Dorsolateral prefrontal cortex (tissue), 122 donors: ENCODE measurements at places on chromosomes 12 and 14.

DNA sequence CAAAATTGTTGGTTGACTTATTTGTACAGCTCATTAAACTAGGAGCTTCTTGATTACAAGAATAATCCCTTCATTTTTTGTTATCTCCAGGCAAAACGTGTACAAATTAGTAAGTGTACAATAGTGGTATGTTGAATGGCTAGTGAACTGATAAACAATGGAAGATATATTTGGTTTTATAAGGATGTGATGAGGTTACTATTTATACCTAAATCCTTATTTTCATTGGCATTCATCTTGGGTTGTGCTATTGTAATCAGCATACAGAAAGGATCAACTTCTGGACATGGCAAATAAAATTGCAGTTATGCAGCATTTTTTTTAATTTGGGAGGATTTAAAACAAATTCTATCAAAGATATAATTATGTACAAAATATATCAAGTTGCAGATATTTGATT, 199.4 kb upstream of the GZMB start:
- no peak for DNase-seq

DNA sequence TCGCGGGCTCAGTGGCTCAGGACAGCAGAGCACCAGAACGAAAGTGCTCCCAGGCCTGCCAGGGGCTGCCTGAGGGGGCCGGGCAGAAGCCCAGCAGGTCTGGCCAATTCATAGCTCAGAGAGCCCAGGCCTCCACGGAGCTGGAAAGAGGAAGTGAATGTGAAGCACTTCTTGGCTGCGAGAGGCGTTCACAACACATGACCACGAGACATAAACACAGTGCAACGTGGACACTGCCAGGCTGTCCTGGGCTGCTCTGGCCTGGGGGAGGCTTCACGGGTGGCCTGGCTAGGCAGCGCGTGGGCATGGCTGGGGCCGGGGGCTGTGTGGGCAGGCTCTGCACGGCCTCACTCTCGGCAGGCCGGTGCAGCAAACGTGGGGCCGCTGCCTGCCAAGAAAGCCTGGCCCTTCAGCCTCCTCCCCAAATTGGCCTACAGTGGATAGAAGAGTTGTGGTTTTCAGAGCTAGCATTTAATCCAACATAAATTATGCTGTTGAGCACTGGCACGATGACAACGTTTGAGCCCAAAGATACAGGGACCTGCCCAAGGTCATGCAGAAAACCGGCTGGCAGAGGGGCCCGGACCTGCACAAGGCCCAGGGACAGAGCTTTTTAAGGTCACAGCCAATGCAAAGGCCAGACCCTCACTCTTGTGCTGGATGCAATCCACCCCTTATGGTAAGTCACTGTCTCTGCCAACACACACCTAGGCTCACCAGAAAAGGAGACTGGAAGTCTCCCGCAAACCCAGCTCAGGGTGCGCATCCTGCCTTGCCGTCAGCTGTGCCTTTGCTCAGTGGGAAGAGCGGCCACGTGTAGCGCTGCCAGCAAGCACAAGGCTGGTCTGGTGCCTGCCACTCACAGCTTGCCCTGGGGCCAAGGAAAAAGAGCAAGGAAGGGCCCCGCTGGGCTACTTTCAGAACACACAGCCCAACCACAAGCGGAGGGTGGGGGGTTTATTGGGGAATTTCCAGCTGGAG, 8.6 kb downstream of the SLC25A29 start:
- peak; percentile 62 for DNase-seq

DNA sequence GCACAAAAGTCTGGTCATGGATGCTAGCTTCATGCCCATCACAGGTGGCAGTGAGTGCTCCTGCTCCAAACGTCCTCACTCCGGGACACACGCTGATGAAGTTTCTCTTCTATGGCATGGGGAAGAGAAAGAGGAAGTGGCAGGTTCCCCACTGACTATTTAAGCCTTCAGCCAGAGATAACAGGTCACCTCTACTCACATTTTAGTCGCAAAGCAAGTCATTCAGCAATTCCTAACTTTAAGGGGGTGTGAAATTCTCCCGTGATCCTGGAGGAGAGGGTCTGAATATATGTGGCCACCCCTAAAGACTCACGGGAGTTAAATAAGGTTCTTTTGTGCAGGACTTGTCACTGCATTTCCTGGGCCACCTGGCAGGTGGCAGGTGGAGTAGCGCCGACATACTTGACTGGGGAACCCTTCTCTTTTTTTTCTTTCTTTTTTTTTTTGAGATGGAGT, 18.8 kb upstream of the RCOR1 start:
- DNase-seq, result no peak

GRCh38 chr12:123972457-123973401, at the start of the genes CCDC92 and ZNF664:
TSS of gene CCDC92 (minus strand) at chr12:123972831. CDS start at chr12:123944305, 28,526 bp downstream.
TSS of gene ZNF664 (plus strand) at chr12:123973215. CDS start at chr12:124012145, 38,930 bp downstream.
- DNase-seq, result peak; percentile 79

DNA sequence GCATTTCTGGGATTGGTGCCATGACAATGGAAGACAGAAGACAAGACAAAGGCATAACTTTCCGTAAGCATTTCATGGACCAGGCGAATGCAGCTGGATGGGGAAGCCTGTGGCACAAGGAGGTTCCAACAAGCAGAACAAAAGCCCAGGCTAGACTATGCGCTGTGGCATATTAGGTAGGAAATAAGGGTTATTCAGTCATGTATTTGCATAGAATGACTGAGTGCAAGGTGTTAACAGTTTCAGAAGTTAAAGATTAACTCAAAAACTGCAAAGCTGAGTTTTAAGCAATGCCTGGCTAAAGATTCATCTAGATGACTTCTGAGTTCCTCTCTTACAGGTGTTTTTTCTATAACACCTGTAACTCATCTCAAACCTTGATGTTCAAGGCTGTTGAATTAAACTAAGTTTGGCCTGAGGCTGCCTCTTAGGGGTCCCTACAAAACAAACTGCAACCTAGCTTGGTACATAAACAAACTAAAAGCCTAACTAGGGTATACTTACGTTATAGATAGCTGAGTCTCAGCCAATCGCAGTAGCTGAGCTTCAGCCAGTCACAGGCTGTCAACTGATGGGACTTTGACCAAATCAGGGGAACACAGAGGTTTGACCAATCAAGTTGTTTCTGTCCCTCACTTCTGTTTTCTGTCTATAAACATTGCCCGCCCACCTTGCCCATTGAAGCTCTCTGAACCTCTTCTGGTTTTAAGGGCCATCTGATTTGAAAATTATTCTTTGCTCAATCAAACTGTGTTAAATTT, 52.2 kb upstream of the PLBD1 start:
- DNase-seq, result no peak

DNA sequence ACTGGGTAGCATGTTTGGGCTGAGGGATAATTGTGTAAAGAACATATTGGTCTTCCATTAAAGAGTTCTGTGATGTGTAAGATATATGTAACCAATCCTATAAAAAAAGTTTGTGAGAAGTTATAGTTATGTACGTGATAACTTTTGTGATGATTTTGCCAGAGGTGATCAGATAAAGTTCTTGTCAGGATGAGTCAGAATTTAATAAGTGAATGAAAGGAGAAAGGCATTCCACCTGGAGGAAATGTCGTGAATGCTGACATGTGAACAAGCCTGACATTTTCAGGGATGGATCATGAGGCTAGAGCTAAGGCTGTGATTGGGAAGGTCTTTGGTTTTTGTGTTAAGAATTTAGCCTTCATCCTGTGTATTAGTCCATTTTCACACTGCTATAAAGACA, 241.5 kb downstream of the SNAPC1 start:
- no peak for DNase-seq

GRCh38 chr12:79765157-79765556, 74.4 kb upstream of the PAWR start:
- no peak for DNase-seq

DNA sequence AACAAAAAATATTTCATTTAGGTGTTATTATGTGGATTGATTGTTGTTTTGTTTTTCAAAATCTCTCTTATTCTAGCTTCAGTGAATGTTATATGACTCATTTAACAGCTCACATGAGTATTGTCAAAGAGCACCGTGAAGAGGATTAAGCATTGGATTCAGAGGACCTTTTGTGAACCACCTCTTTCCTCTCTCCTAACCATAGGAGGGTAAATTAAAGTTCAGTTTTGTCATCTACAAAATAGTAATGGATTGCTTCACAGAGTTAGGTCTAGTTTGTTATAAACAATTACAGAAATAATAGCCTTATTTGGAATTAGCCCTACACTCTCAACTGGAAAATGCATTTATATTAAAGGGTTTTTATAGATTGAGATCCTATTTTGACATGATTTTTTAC, 962 bp upstream of the KERA start:
- DNase-seq, result no peak

DNA sequence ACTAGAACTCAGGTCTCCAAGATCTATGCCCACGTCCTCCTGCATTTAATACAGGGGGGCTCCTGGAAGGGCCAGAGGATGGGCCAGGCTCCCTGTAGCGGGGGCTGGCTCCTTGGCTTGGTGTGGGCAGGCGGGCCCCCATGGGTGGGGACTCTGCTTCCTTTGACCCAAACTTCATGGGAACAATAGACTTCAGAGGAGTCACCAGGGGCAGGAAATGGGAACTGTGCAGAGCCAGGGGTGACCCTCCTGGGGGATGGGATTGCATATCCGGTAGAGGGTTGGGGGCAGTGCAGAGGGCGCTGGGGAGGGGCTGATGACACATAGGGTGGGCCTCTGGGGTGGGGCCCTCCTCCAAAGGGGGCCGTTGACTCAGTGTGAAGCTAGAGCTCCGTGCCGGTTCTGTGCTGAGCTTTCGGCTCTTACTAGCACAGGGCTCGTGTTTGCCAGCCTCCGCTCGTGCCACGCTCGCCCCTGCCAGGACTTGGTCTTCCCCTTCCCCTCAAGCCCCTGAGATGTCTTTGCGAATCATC, 4.6 kb downstream of the TEAD4 start:
- no peak for DNase-seq

DNA sequence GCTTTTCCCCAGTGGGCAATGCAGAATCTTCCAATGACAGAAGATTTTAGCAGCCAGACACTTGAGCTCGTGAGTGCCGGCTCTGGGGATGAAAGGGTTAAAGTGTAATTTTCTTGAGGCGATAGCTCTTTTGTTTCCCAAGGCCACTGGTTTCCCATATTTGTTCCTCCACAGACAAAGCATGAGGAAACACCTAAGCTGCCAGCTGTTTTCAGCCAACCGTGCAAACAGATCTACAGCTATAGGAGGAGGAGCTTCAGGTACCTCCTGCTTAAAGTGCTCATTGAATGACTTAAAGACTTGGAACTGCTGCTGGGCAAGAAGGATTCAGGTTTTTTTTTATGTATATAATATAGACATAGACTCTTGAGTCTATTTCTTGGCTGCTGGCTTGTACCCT, 1311.5 kb downstream of the TMEM121 start:
- no peak for DNase-seq

DNA sequence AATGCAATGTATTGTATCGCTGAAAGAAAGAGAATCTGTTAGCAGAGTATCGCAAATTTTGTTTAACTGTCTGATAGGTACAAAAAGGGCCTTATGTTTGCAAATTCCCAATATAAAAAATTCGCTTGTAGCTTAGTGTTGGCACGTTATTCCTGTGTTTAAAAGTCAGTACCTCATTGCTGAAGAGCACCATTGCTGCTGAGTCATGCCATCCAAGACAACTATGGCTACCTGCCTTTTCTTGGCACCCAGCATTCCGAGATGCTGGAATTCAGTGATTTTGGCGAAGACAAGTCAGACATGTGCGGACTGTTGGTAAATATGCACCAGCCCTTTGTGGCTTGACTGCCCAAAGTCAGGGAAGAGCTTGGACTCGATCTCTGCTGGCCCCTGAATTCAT, 149.5 kb upstream of the EEA1 start:
- DNase-seq, result no peak

- DNase-seq, result no peak
Observed at GRCh38 chr14:74290415-74290814, 12.3 kb downstream of the ABCD4 start.

DNA sequence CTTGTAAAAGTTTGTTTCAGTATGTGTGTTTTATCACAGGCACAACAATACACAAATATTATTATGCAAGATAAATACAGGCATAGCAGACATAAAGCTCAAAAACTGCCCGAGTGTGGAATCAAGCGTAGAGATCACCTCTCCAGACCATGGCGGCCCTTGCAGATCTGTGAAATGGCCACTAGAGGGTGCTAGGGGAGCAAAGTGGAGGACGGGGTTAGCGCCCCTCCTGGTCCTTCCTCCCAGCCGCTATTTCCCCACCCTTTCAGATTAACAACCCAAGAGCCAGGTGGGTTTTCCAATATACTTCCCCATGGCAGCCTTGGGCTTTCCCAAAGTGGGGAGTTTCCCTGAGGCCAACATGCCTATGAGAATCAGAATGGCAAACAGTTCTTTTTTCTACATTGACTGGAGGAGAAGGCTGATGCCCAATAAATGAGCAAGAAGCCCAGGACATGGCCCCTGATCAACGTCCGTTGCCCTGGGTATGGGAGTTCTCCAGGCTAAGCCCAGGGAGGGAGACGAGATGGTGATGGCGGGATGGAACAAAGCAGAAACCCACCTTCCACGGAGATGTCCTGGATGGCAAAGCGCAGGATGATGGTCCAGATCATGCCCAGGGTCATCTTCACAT, 67.4 kb downstream of the ACTN1 start:
- no peak for DNase-seq

DNA sequence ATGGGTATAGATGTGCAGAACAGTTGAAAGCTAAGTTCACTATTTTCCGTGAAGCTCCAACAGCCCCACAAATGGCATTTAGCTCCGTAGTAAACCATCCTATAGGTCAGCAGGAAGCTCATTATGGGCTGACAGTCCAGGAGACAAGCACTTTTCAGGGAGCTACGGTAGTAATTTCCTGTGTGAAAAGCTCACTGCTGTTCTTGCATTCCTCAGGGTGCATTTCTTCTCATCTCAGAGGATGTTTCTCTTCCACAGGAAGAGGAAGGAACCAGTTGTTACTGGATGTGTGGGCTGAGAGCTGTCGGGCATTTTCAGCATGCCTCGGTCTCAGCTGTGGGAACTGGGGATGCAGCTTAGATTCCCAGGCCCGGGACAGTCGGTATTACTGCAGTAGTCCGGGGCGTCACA, 72.8 kb downstream of the GALNT4 start:
- no peak for DNase-seq

DNA sequence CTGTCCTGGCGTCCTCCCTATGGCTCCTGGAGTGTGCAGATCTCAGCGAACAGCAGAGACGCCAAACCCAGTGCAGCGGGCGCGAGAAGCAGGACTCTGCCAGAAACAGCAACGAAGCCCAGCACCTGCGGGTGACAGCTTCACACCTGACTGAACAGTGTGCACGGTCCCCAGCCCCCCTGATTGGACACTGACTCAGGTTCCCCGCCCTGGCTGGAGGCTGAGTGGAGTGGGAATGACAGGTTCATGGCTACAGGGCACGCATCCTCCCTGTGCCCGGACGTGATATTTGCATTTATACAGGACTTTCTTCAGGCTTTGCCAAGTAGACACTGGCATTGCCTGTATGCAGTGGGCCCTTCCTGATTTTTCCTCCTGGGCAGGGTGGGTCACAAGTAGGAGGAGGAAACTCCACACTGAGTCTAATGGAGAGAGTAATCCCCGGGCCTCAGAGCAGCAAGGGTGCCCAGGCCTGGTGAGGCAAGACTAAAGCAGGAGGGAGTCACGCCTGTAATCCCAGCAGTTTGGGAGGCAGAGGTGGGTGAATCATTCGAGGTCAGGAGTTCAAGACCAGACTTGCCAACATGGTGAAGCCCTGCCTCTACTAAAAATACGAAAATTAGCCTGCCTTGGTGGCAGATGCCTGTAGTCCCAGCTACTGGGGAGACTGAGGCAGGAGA, 71.6 kb downstream of the ASCL4 start:
- DNase-seq, result no peak
